ENCODE measurements at places on chromosomes 13 and 19.

GRCh38 chr13:107563099-107563925, 652.0 kb downstream of the LIG4 start:
- no peak for DNase-seq

DNA sequence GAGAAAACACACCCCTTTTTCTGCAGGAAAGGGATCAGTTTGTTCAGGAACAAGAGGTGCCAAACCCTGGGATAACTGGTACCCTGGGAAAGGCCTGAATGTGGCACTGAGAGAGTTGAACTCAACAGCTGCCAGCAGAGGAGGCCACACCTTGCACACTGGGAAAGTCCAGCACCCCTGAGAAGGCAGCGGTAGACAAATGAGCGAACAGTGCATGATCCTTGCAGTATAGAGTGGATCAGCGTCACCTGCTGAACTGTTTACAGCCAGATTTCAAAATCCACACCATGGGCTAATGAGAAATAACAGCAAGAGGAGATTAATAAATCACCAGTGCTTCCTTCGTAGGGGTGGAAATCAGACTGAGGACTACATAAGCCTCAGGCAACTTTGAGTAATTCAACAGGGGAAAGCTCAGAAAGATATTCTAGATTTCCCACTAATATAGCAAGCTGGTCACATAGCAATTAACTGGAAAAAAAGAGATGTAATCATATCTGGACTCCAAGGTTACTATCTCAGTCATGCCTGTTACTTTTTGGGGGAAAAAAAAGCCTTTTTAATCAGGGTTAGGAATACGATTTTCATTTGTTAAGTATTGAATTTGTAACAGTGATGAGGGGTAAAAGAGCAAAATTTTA, 52.0 kb downstream of the DCT start:
- DNase-seq: peak; percentile 37

GRCh38 chr13:111958612-111959395, 108.1 kb upstream of the SOX1 start:
- DNase-seq: no peak

GRCh38 chr13:45967589-45967988, 85.0 kb downstream of the ZC3H13 start:
- no peak for DNase-seq

DNA sequence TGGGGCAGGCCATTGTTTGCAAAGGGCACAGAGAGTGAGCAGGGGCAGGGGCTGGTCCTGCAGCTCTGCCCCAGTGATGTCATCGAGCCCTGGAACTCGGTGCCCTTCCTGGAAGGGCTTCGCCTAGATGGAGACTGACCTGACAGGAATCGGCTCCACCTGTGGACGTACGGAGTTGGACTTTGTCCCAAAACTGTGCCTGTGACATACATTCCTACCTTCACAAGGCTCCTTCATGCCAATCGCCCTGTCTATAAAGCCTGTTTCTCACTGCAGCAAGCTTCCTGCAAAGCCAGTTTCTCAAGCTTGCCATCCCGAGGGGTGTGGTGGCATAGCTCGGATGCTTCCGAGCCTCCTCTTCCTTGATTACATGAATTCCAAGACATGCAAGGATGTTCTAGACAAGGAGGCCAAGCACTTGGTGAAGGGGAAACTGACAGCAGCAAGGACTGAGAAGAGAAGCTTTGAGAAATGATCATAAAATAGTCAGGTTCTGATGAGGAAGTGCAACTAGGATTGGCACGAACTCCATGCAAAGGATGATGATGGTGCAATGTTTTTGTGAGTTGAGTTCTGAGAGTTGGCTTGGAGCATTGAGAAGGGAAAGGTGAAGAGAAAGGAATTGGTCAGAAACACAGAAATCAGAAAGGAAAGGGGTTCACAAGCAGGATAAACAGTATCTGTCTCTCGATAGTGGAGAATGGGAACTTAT, 73.6 kb upstream of the STK24 start:
- peak; percentile 14 for DNase-seq

DNA sequence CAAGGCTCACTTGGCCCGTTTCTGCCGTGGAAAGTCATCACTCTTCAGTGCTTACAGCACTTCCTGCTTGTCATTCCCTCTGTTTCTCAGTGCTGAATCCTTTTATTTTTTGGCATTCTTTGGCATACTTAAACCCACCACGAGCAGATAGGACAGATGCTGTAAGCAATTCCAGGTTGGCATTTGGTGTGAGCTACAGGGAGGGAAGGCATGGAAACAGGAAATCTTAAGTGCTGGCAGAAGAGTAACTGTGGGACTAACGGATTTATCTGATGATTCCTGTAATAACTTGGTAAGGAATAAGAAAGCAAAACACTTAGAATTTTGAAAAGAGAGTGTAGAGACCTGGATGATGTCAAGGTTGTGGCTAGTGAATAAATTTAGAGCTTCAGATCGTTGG, 273.4 kb downstream of the GPC6 start:
- DNase-seq: no peak

DNA sequence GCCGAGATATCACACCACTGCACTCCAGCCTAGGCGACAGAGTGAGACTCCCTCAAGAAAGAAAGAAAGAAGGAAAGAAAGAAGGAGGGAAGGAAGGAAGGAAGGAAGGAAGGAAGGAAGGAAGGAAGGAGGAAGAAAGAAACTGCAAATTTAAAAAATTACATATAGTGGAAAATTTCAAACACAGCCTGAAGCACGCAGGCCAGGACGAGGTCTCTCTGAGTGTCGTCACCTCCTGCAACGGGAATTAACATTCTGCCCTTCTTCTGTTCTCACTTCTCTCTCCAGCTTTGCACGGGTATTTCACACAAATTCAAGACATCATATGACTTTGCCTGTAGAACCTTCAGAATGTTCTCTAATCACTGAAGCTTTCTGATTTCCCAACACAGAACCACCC, 108.2 kb downstream of the GNG7 start:
- no peak for DNase-seq

DNA sequence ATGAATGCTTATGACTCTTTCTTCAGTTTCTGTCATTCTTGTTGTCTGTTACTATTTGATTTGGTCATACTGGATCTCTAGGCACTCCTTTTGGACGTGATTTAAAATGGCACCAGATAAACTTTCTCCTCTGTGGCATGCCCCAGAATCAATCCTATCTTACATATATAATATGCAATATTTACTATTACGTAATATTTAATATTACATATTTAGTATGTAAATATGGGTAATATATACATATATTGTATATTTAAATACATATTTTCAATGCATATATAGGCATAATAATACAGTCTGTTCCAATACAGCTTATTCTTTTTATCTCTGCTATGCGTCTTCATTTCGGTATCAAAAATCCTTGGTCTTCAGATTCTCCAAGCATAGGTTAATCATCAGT, 104.4 kb upstream of the PRR20A start:
- DNase-seq: no peak

DNA sequence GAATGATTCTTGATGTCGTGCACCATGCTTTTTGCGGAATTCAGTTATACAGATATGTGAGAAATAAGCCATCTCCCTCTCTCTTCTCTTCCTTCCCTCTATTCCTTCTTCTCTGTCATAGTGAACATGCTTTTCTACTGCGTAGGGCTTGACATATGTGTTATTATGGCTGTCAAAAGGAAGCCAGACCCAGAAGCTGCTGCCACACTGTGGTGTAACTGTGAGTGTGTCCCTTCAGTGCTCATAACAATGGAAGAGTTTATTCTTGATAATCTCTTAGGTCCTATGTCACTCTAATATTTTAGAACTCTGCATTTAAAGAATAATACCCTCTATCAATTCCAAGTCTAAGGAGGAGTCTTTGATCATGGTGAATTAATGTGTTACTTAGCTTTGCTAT, 208.9 kb upstream of the TMTC4 start:
- no peak for DNase-seq

DNA sequence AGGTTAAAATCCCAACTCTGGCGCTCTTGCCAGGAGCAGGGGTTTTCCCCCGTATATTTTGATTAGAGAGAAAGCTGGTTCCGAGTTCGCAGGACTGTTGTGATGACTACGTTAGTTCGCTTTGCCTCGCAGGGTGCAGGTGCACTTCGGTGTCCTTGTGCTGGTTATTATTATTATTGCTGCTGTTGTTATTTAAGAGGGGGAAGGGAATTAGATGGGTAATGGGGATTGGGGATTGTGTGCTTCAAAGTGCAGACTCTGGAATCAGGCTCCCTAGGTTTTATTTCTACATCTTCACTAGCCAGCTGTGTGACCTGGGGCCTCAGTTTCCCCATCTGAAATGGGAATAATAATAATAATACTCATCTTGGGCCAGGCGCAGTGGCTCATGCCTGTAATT, 15.2 kb downstream of the ACP7 start:
- DNase-seq: no peak

- no peak for DNase-seq
Observed at GRCh38 chr19:14769201-14769600, 9.2 kb downstream of the ADGRE2 start.

GRCh38 chr13:81602241-81602640, 1261.3 kb upstream of the SPRY2 start:
- DNase-seq: no peak

DNA sequence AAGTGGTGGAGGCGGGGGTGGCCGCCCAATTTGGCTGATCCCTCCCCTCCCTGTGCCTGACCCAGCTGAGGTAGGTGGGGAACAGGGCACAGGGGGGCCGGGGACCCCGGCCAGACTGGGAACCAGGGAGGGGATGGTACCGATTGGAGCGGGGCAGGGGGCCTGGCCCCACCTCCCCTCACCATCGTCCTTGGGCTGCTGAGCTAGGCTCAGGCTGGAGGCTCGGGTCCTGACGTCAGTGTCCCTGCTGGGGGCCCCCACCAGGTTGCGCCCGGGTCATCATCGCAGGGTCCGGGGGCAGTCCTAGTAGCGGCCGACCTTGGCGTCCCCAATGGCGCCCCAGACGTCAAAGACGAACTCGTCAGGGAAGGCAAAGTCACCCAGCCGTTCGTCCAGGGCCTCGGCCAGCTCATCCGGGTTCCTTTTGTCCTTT, 3.0 kb upstream of the PTGER1 start:
- no peak for DNase-seq

DNA sequence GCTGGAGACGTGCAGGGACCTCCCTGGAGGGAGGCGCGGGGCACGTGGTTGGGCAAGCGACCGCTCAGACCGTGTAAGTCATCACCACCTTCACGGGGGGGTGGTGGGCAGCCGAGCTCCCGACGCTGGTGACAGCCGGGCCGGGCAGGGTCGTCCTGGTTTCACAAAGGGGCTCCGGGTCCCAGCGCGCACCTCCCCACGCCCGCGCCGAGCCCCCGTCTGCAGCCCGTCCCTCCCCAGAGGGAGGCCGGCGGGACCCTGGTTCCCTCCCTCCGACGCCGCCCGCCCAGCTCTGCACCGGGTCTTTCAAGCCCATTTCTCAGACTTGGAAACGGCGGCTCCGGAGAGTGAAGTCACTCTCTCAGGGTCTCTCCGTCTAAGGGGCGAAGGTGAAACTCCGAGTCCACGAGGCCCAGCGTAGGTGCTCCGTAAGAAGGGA, 729 bp upstream of the ARID3A start:
- no peak for DNase-seq

DNA sequence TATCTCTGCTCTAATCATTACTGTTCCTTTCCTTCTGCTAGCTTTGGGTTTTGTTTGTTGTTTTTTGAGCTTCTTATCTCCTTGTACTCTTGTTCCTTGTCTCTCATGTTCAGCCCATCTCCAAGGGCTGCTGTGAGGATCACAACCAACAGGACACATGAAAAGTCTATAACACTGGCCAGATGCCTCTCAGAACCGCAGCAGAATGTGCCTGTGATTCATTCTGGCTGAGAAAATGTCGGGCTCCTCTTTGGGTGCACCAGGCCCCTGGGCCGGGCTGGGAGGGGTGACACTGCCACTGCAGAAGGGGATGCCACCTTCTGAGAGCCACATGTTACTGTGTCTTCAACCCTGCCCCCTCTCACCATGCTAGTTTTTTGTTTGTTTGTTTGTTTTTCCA, 48.0 kb downstream of the GGACT start:
- DNase-seq: no peak

- no peak for DNase-seq
Observed at GRCh38 chr13:97194479-97194878, 27.7 kb upstream of the MBNL2 start.

DNA sequence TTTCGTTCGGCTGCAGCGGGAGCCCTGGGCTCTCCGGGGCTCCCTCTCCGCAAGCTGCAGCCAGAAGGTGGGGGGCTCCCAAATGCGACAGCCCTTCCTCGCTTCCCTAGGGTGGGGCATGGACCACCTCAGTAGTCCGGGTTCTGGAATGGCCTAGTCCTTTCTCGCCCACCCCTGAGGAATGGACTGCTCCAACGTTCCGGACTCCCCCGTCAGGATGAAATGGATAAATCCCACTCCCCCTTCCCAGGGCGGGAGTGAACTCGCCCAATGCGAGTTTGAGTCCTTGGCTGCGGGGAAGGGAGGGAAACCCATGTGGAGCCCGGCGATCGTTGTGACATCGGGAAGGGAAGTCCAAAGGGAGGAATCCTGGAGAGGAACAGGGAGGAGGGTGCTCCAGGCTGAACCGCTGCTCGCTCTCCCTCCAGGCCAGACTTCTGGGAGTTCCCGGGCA, 5.5 kb downstream of the HRC start:
- peak; percentile 81 for DNase-seq

DNA sequence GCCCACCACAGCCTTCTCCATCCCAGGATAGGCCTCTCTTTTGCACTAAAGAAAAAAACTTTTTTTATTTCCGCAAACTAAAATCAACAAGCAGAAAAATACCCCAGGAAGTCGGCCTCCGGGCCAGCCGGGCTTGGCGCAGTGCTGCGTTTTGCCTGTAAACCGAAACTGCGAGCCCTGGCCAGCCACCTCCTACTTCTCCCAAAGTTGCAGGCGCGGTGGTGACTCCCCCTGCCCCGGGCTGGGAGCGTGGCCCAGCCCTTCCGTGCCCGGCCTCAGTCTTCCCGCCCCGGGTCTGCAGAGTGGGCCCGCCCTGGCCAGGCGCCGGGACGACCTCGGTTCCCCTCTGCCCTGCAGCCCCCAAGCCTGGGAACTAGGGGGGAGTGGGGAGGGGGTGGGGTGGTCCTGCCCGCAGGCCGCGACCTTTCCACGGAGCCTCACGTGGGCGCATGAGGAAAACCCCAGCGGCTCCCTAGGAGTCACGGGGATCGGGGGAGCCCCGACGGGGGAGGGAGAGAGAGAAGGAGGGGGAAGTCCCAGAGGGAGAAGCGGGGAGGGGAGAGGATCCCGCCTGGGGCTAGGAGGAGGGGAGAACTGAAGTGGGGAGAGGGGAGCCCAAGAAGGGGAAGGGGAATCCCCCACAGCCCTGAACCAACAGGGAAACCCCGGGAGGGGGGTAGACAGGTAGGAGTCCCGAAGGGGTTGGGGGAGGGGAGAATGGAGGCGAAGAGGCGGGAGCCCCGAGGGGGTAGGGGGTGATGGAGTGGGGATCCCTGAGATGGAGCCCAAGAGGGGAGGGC, 3.0 kb downstream of the GADD45B start:
- DNase-seq: no peak

- no peak for DNase-seq
Observed at GRCh38 chr13:112251930-112252585, 124.1 kb upstream of the SPACA7 start.

GRCh38 chr13:20696073-20696472, 7.4 kb upstream of the IL17D start:
- DNase-seq: no peak
